EH (cell line): ENCODE measurements at places on chromosomes 7 and 10.

DNA sequence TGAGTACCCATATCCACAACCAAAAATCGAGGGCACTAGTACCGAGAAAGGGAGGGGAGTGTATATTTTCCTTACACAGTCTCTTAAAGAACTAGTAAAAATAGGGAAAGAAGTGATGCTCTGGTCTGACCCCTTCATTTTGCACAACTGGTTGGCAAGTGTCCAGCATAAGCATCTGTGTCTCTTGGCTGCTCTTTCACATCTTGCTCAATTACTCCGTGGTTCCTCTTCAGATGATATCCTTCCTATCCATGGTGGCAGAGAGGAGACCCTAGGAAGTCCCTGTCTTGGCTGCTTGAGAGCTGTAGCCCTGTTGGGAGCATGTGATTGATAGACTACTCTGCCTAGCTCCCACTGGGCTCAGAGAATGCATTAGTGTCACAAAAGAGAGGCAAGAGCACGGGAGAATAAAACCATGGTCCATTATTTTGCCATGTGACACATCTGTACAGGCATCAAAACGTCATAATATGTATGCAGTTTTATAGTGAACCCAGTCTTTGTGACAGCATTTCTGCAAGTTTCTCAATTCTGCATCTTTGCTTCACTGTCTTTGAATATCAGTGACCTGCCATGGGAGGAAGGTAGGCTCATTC lies 111.8 kb upstream of the ANKRD1 start:
- peak; percentile 21 for DNase-seq

DNA sequence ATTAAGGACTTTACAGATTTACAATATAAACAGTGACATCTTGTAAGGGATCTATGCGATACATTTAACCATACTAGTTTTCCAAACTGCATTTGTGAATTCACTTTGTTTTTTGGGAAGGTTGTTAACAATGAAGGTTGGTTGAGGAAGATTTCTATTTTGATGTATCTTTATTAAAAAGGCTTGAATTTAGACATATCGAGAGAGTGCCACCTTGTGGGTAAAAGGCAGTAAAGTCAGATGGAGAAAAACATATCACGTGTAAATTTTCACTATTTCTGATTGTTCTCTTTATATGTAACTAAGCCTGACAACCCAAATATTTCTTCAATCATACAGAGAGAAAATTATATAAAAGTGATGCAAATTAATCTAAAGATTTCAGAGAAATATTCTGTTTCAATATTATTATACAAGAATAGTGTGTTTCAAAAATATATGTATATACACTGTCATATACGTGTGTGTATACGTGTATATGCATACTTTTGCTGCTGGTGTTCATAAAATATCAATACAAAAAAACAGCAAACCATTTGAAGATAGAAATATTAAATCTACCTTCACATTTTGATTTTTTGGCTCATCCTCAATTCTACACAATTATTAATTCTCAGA lies 988.6 kb downstream of the SORCS1 start:
- DNase-seq = peak; percentile 39

DNA sequence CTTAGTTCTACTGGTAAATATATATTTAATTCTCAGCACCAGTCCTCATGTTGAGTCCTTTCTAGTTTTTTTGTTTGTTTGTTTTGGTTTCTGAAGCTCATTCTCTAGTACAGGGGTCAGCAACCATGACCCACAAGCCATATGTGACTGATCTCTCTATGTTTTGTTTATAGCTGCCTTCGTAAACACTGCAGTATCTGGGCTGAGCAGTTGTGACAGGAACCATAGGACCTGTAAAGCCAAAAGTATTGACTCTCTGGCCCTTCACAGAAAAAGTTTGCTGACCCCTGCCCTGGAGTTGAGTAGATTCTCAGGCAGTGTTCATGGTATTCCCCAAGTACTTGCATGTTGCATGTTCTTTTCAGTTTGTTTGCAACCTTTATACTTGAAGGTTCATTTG lies 20.8 kb downstream of the NET1 start:
- DNase-seq = no peak

GRCh38 chr10:69892406-69892805 lies 90.7 kb downstream of the COL13A1 start:
- no peak for DNase-seq

GRCh38 chr10:77082601-77083252 lies 554.9 kb downstream of the KCNMA1 start:
- DNase-seq = peak; percentile 6

- DNase-seq = peak; percentile 93
Measured at GRCh38 chr7:121544726-121545125, 148.6 kb upstream of the FAM3C start.

- DNase-seq = peak; percentile 8
Measured at GRCh38 chr7:69374044-69374425, 224.2 kb upstream of the AUTS2 start.

- DNase-seq = no peak
Measured at GRCh38 chr10:614139-614711, 75.2 kb downstream of the DIP2C start.

DNA sequence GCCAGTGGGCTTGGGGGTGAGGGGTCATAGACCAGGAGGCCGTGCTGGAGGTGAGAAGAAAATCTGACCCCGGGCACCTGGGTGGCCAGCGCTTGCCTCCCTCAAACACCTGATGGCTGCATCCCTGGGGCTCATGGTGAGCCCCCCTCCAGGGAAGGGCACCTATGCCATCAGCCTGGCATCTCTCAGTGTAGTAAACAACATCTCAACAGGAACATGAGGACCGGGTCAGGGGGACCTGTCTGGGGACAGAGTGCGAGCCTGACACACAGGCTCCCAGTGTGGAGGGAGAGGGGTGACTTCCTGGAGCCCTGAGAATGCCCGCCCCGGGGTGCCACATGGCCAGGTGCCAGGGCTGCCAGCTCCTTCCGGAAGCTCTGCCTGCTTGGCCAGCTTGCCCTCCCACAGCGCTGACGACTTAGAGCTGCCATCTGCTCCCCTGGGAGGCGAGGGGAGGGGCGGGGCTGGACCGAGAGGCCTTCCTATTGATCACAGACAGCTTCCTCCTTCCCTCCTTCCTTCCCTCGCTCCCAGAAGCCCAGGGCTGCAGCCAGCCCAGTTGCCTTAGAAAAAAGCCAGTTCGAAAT lies 12.3 kb downstream of the STX1A start:
- no peak for DNase-seq
